ENCODE measurements at places on chromosomes 16 and 17. TPM values are rescaled to one million over a fixed set of nuclear protein-coding genes. Genes with fewer than 3 reads are reported as not detected.

Gene NAA38
- 53.0 TPM for total RNA-seq

Gene ACSM2B
- total RNA-seq = 2.3 TPM

Gene ST6GALNAC1
- 0.48 TPM for total RNA-seq

Gene CENPX
- total RNA-seq = 91.9 TPM

Gene HEATR9
- 0.16 TPM for total RNA-seq

Gene TEKT3
- not detected for total RNA-seq

Gene ACSM2A
- 3.8 TPM for total RNA-seq

Gene PYDC1
- total RNA-seq = not detected

Gene KRT33B
- total RNA-seq = not detected

Gene SLC16A13
- total RNA-seq = 15.8 TPM

Gene KLHL10
- 0.16 TPM for total RNA-seq

Gene MBTPS1
- 58.1 TPM for total RNA-seq

Gene CCDC40
- not detected for total RNA-seq

Gene SLC52A1
- total RNA-seq = 0.14 TPM

Gene CIITA
- total RNA-seq = 8.6 TPM

Gene SLC4A1
- total RNA-seq = not detected

Gene SNX20
- 35.2 TPM for total RNA-seq

Gene TBC1D3C
- total RNA-seq = not detected

Gene ANKRD40
- total RNA-seq = 39.4 TPM

Gene KRT17
- total RNA-seq = not detected

Gene ARL16
- total RNA-seq = 33.3 TPM

Gene MAP2K6
- 3.1 TPM for total RNA-seq

Gene TBL3
- total RNA-seq = 64.2 TPM

Gene ZPBP2
- not detected for total RNA-seq

Gene RASL10B
- total RNA-seq = 1.2 TPM

Gene PIRT
- not detected for total RNA-seq

Gene DNAAF1
- not detected for total RNA-seq

Gene NHERF2
- total RNA-seq = 2.6 TPM

Gene PVALEF
- total RNA-seq = not detected

Gene DOC2A
- total RNA-seq = 1.2 TPM

Gene GLP2R
- total RNA-seq = not detected

Gene FAM83G
- total RNA-seq = 14.0 TPM

Gene CETP
- total RNA-seq = not detected

Gene ATP2C2
- not detected for total RNA-seq

Gene WNT9B
- not detected for total RNA-seq

Gene KRT24
- not detected for total RNA-seq

Gene IRX6
- not detected for total RNA-seq

Gene SEZ6
- total RNA-seq = not detected

Gene PABPN1L
- total RNA-seq = not detected

Gene KRT33A
- not detected for total RNA-seq

Gene SLC5A10
- total RNA-seq = not detected

Gene KRTAP9-2
- total RNA-seq = not detected

Gene CES3
- 10.6 TPM for total RNA-seq

Gene GPR179
- total RNA-seq = not detected

Gene MAPT
- total RNA-seq = 1.3 TPM

Gene ZG16
- total RNA-seq = not detected

Gene KCNH6
- total RNA-seq = not detected

Gene IGF2BP1
- total RNA-seq = 0.09 TPM

Gene SULT1A2
- 0.32 TPM for total RNA-seq

All from activated T-helper 2 cell treated with anti-CD3 and anti-CD28 coated beads, Interferon-gamma antibody, Interleukin-2, Interleukin-4, amounts not matched to agents 10 μg/mL and 5 μg/mL and 100 μg/mL, durations not matched to agents 14 hours and 24 hours and 36 hours (primary cell).